ENCODE measurements at places on chromosomes 6 and 20.

- no peaks in the 10 kb centered on the region for H3K4me1 ChIP-seq
- no peak overlapping the region for H3K4me3 ChIP-seq
- H3K27me3 ChIP-seq: peaks cover 9% of the 10 kb centered on the region
- H3K36me3 ChIP-seq: no peaks in the 10 kb centered on the region
These were observed 38.3 kb upstream of the CD2AP start for GRCh38 chr6:47439348-47439668.

DNA sequence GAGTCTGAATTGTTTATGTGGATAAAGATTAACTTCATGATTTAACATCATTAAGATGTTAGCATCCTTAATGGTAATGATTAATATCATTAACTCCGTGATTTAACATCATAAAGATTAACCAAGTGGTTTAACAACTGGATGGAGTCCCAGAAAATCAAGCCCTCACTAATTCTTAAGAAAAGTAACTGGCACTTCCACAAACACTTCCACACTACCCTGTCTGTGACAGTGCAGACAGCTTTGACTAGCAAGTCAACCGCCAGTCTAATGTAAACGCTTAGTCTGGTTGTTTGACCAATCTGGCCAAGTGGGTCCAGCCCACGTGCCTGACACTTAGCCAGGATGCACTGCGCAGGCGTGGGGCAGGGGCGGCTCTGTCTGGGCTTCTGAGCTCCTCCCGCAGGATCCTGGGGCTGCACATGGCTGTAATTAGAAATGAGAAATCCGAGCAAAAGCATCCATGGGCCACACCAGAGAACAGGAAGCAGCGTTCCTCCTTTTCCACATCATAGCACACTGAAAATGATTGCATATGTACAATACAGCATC is 424.2 kb downstream of the FOXA2 start:
- H3K4me3 ChIP-seq: no peak overlapping the region
- H3K27me3 ChIP-seq: no peaks in the 10 kb centered on the region
- DNase-seq: no peak

- no peak overlapping the region for H3K4me3 ChIP-seq
- no peak for DNase-seq
- no peak overlapping the region for H3K27ac ChIP-seq
- no peaks in the 10 kb centered on the region for H3K27me3 ChIP-seq
- no peaks in the 10 kb centered on the region for H3K36me3 ChIP-seq
These were observed 81.4 kb downstream of the TCP11 start for GRCh38 chr6:35059596-35060345.

DNA sequence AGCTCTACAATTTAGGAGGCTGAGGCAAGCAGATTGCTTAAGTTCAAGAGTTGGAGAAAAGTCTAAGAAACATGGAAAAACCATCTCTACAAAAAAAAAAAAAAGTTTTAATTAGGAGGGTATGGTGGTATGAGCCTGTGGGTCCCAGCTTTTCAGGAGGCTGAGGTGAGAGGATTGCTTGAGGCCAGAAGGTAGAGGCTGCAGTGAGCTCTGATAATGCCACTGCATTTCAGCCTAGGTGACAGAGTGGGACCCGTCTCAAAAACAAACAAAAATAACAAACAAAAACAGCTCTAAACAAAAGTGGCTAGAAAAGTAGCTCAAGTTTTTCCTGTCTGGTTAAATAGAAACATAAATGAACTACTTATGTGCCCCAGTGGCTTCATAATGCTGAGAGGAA is 2133.6 kb upstream of the DEFB115 start:
- H3K4me1 ChIP-seq: no peaks in the 10 kb centered on the region
- no peaks in the 10 kb centered on the region for H3K27me3 ChIP-seq
- no peak overlapping the region for H3K4me3 ChIP-seq
- no peaks in the 10 kb centered on the region for H3K36me3 ChIP-seq

DNA sequence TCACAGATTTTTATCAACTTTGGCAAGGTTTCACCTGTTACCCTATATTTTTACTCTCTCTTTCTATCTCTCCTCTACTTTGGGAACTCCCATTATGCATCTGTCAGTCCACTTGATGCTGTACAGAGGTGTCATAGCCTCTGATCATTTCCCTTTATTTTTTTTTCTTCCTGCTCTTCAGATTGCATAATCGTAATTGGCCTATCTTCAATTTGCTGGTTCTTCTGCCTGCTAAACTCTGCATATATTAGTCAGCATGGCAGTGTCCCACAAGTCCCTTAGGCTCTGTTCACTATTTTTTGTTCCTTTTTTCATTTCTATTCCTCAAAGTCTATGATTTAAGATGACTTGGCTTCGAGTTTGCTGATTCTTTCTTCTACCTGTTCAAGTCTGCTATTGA is 44.7 kb upstream of the MICB start:
- no peaks in the 10 kb centered on the region for H3K36me3 ChIP-seq
- no peak overlapping the region for H3K4me3 ChIP-seq
- H3K27ac ChIP-seq: no peak overlapping the region
- no peak for DNase-seq
- no peaks in the 10 kb centered on the region for H3K4me1 ChIP-seq
- peaks cover 49% of the 10 kb centered on the region for H3K27me3 ChIP-seq
